ENCODE measurements at places on chromosomes 7 and 10.

GRCh38 chr7:1886361-1887064, 216.4 kb downstream of the ELFN1 start:
- no peaks in the 10 kb centered on the region for H3K27me3 ChIP-seq
- H3K27ac ChIP-seq, result no peak overlapping the region
- DNase-seq, result no peak
- peaks cover 3% of the 10 kb centered on the region for H3K4me1 ChIP-seq

DNA sequence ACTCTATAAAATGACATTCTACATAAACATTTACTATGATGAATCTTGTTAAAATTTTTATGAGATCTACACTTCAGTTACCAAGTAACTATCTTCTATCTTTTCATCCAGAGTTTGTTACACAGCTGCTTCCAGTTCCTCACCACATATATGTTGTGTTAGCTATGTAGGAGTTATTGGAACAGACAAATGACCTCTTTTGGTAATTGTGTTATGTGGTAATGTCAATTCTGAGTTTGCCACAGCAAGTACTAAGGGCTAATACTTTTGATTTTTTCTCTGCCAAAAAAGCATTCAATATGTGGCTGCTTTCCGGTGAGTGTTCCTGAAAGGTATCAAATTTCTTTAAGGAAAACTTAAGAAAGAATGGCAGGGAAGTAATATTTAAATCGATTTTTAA, 573.9 kb upstream of the PCDH15 start:
- H3K4me1 ChIP-seq, result no peaks in the 10 kb centered on the region
- no peak for DNase-seq
- H3K27ac ChIP-seq, result no peak overlapping the region
- no peaks in the 10 kb centered on the region for H3K36me3 ChIP-seq
- no peak overlapping the region for H3K4me3 ChIP-seq

DNA sequence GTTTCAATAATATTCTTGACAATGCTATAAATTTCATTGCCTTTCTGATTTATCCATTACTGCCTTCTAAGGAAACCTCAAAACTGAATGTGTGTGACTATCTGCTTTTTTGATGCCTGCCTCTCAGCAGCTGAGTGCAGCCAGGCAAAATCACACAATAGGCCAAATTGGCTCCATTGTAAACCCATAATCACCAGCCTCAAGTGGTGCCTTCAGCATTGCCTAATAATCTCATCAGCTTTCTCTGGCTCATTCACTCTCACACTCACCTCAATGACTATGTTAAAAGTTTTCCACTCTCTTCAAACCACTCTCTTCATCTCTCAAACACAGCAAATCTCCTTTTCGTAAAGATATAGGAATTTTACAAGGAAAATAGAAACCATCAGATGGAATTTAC, 182.5 kb upstream of the COL1A2 start:
- DNase-seq, result no peak
- H3K4me3 ChIP-seq, result no peak overlapping the region
- H3K4me1 ChIP-seq, result no peaks in the 10 kb centered on the region
- no peaks in the 10 kb centered on the region for H3K27me3 ChIP-seq
- no peaks in the 10 kb centered on the region for H3K36me3 ChIP-seq

DNA sequence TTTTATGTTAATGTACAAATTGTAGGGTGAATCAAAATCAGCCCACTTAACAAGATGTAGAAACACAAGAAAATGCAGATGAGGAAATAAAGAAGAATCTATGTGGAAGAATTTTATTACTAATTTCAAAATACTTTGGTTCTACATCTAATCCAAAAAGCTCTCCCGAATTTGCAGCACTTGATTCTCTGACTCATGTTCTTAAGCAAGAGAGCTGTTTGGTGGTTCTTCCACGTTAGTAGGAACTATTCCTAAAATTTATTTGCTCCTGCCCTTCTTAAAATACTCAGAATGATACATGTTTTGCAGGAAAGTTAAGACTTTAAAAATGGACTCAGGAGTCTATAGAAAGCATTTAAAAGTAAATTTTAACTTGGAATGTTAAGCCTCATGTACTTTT, 91.8 kb downstream of the ZMYND11 start:
- H3K27ac ChIP-seq, result no peak overlapping the region
- peaks cover 9% of the 10 kb centered on the region for H3K36me3 ChIP-seq
- H3K4me3 ChIP-seq, result no peak overlapping the region
- no peak for DNase-seq

DNA sequence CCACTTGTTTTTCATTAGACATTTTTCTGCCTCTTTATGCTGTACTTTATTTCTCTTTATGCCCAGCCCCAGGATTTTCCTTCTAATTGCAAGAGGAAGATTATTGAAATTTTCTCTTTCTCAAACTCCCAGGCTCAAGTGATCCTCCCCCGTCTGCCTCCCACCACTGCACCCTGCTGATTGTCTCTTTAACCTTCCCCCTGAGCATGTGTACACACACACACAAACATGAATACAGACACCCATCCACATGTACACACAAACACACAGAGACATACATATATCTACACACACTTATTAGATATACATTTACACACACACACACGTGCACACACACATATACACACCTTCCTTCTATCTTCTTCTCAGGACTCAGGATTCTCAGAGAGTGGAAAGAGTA, 37.3 kb upstream of the MAP3K8 start:
- no peak for DNase-seq
- no peak overlapping the region for H3K4me3 ChIP-seq
- peaks cover 16% of the 10 kb centered on the region for H3K4me1 ChIP-seq
- H3K27me3 ChIP-seq, result peaks cover 20% of the 10 kb centered on the region
- no peaks in the 10 kb centered on the region for H3K36me3 ChIP-seq

GRCh38 chr10:30583778-30584415, 45.7 kb downstream of the LYZL2 start:
- no peaks in the 10 kb centered on the region for H3K36me3 ChIP-seq
- no peak overlapping the region for H3K27ac ChIP-seq

- no peaks in the 10 kb centered on the region for H3K4me1 ChIP-seq
- H3K4me3 ChIP-seq, result no peak overlapping the region
- H3K27me3 ChIP-seq, result no peaks in the 10 kb centered on the region
- no peaks in the 10 kb centered on the region for H3K36me3 ChIP-seq
- H3K27ac ChIP-seq, result no peak overlapping the region
Measured at GRCh38 chr10:124522933-124523871, 61.6 kb downstream of the LHPP start.

- no peaks in the 10 kb centered on the region for H3K4me1 ChIP-seq
- H3K27ac ChIP-seq, result no peak overlapping the region
- no peaks in the 10 kb centered on the region for H3K27me3 ChIP-seq
- H3K4me3 ChIP-seq, result no peak overlapping the region
- DNase-seq, result no peak
Measured at GRCh38 chr7:17486835-17487234, 188.4 kb downstream of the AHR start.

- no peak overlapping the region for H3K4me3 ChIP-seq
- peaks cover 6% of the 10 kb centered on the region for H3K4me1 ChIP-seq
Measured at GRCh38 chr7:157613575-157614322, 276.9 kb downstream of the DNAJB6 start.

DNA sequence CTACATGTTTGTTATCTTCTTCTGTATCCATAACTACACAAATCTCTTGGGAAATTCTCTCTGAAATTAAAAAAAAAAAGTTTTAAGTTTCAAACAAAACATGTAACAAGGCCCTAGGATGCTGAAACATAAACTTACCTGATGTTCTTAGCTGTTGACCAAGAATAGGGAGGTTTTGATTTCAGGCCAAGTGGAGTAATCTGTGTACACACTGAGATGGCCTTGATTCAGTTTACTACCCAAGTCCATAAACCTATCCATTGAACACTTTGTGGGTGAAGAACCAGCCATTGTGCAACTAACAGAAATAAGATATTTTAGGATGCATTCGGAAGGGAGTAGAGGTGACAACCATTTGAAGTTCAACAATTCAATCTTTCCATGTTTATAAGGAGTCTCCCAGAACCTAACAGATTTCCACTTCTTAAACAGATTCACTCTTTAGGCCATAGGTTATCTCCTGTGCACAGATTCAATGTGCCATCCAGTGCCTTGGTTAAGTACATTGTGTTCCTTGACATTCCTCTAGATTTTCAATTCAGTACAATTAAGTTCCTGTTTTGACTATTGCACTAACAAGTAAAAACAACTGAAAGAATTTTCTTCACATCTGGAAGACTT, 143.1 kb downstream of the CRPPA start:
- no peak overlapping the region for H3K27ac ChIP-seq
- H3K4me3 ChIP-seq, result no peak overlapping the region
- no peaks in the 10 kb centered on the region for H3K27me3 ChIP-seq
- no peak for DNase-seq
- H3K36me3 ChIP-seq, result no peaks in the 10 kb centered on the region
- no peaks in the 10 kb centered on the region for H3K4me1 ChIP-seq

DNA sequence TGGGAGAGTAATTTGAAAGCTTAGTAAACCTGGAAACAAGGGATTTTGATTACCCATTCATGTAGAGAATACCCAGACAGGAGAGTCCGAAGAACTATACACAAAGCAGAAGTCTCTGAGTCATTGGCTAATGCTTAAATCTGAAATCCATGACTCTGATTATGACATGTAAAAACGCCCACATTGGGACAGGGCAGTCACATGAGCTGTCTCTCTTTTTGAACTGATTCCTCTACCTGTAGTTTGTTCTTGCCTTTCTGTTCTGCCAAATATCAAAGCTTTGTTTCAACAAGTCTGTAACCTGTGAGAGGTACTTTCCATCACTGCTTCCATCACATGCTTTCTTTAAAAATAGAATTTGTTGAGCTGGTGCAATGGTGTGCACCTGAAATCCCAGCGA, 4.3 kb upstream of the GPNMB start:
- no peak overlapping the region for H3K4me3 ChIP-seq
- no peaks in the 10 kb centered on the region for H3K4me1 ChIP-seq
- H3K27ac ChIP-seq, result no peak overlapping the region
- no peak for DNase-seq
- peaks cover 27% of the 10 kb centered on the region for H3K27me3 ChIP-seq

GRCh38 chr7:85021101-85021704, 165.7 kb downstream of the SEMA3D start:
- H3K4me1 ChIP-seq, result no peaks in the 10 kb centered on the region
- peaks cover 3% of the 10 kb centered on the region for H3K27me3 ChIP-seq
- no peak overlapping the region for H3K27ac ChIP-seq
- H3K36me3 ChIP-seq, result no peaks in the 10 kb centered on the region
- DNase-seq, result no peak

DNA sequence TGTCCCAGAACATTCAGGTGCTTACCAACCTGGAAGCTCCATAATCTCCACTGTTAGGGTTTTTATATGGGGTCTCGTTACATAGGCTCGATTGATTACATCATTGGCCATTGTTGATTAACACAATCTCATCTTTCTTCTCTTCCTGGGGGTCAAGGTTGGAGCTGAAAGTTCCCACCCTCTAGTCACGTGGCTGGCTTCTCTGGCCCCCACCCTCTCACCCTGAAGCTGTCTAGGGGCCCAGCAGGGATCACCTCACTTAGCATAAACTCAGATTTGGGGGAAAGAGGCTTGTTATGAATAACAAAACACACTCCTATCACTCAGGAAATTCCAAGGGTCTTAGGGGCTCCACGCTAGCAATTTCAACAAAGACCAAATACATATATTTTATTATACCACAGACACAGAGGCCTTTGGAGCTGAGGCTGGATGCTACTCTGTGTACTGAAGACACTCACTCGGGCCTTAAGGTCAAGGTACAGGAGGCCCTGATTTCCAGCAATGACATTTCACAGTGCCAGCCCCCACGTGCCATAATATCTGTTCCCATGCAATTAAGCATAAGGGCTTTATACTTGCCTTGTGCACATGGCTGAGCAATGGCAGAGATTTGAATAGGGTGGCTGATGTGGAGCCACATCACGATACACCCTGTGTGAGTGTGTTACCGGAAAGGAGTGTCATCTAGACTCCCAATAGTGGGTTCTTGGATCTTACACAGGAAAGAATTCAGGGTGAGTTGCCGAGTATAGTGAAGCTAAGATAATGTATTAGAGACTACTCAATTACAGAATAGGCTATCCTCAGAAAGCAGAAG, 108.2 kb downstream of the COL26A1 start:
- no peaks in the 10 kb centered on the region for H3K27me3 ChIP-seq
- H3K4me1 ChIP-seq, result peaks cover 2% of the 10 kb centered on the region
- no peaks in the 10 kb centered on the region for H3K36me3 ChIP-seq
- DNase-seq, result no peak
- H3K27ac ChIP-seq, result no peak overlapping the region

DNA sequence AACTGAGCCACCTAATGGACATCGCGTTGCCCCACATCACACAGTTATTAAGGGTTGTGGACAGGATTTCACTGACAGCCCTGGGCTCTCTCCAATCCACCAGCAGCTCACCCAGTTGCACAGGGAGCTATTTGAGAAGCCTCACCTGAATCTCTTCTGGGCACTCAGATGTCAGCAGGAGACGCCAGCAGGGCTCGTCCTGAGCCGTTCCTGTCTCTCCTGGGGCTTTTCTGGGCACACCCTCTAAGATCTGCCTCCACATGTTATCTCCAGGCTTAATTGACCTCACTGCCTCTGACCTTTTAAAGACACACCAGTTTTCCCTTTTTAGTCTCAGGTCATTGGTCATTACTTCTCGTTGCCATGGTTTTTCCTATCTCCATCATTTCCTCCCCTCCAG, 63.0 kb downstream of the GRID1 start:
- DNase-seq, result no peak
- no peak overlapping the region for H3K27ac ChIP-seq
- no peaks in the 10 kb centered on the region for H3K36me3 ChIP-seq
- peaks cover 3% of the 10 kb centered on the region for H3K27me3 ChIP-seq
- H3K4me1 ChIP-seq, result no peaks in the 10 kb centered on the region
- H3K4me3 ChIP-seq, result no peak overlapping the region

DNA sequence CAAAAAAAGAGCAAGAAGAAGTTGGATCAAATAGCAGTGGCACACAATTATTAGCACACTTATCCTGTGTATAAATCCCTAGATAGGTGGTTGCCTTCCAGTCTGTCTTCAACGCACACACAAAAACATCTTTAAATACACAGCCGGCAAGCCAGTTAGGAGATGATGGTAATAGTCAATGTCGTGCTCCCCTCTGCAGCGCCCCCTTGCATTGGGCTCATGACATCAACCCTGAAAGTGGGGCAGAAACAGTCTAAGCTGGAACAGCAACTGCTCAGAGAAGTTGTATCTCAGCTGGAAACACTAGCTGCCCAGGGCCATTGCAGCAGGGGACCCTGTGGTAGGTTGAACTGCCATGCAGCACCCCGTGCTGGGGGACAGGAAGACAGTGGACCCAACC, 179.5 kb upstream of the YAE1 start:
- no peak for DNase-seq
- no peaks in the 10 kb centered on the region for H3K36me3 ChIP-seq
- no peak overlapping the region for H3K27ac ChIP-seq
- H3K4me1 ChIP-seq, result no peaks in the 10 kb centered on the region
- H3K4me3 ChIP-seq, result no peak overlapping the region

DNA sequence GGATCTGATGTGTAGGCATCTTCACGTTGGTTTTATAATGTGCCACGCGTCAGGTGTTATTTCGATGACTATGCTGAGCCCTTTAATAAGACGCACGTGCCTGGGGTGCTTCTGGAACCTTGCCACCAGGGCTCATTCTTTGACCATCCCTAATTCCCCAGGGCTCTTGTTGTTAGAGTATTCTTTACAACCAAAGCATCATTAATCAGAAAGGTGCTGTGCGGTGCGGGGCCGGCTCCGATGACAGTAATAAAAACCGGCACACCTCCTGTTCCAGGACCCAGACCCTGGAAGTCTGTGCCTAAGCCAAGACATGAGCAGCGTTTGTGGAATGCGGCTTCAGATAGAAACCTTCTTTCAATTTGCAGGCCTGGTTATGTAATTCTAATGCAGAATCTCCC, 58.4 kb downstream of the MGMT start:
- no peaks in the 10 kb centered on the region for H3K27me3 ChIP-seq
- H3K4me3 ChIP-seq, result no peak overlapping the region
- peaks cover 2% of the 10 kb centered on the region for H3K4me1 ChIP-seq
- no peak overlapping the region for H3K27ac ChIP-seq
